NCI-H2107 (cell line): ENCODE measurements at places on chromosomes 2 and 18.

DNA sequence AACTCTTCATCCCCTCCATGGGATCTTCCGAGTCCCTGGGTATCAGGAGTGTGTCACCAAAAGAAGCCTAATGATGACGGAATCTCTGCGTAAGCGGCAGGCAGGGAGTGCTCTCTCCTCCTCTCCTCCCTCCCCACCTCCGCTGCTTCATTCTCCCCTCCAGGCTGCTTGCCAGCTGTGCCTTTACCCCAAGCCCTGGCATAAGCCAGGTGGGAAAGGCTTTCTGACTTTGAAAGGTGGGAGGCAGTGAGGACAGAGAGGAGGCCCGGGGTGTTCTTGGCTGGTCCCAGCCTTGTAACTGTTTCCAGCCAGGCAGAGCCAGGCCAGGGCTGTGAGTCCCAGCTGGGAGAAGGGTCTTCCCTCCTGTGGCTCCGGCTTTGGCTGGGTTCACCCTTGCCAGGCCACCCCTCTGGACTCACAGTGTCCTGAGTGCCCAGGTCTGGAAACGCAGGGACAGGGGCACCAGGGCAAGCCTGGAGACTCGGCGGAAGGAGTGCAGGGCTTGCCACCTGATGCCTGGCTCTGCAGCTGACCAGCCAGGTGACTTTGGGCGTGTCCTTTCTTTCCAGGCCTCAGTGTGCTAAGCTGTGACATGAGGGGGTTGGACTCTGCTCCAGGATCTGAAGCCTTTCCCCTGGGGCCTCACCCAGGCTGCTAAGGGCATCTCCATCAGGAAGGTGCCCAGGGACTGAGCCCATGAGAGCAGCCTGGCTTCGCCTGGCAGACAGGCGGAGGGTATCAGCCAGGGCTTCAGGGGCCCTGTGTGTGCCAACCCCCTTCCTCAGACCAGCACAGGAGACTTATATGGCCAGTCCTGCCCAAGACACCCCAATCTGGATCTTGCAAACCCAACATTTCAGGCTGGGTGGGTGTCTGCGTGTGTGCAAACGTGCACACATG, 32.7 kb upstream of the HPCAL1 start:
- DNase-seq, result no peak

DNA sequence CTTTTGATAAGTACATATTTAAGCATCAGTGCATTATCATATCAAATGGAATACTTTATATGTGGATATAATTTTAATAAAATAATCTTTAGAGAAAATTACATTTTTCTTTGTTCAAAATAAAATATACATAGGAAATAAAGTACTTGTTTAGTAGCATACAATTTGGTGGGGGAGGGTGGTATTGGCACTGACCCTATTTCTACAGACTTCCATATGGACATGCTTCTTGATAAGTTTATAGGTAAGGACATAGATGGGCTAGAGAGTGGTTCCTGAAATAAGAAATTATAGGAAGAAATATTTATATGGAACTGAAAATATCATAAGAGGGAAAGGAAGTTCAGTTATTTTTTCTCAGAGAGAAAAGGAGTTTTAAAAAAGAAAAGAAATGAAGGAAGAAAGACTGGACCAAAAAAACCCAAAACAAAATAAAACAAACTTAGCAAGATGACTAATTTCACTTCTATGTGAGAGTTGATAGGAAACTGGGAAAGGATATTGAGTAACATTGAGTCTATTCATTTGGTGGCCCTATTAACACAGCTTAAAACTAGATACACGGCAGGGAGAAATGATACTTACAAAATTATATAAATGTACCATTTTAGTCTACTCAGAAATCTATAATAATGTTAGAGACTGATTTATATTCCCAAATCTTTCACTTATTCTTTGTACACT, 505.9 kb downstream of the ERBB4 start:
- DNase-seq, result no peak

DNA sequence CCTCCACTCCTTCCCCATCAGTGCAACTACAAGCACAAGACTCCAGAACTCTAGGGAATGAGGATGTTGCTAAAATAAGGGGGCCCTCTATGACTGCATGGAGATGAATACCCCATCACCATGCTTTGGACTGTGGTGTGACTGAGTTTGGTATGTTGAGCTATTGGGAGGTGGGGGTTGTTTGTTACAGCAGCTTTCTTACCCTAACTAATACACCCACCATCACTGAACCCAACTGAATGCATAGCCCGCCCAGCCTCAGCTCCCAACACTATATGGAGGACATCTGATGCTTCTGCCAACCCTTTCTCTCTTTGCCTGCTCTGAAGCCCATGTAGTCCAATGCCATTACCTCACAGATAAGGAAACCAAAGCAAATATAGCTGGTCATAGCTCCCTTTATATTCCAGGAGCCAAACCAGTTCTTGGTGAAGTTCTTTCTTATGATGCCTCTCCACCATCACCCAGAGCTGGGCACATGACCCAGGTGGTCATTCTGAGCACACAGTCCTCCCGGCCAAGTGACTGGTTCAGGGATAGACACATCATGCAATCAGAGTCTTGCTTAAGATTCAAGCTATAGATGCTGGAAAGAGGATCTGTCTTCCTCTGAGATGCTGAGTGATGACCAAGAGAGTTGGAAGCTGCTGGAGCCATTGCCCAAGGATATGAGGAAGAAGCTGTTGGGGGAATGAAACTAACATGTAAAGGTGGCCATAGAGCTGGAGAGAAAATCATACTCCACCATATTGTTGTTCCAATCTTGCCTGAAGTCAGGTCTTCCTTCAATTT, 155.6 kb upstream of the HAAO start:
- no peak for DNase-seq

DNA sequence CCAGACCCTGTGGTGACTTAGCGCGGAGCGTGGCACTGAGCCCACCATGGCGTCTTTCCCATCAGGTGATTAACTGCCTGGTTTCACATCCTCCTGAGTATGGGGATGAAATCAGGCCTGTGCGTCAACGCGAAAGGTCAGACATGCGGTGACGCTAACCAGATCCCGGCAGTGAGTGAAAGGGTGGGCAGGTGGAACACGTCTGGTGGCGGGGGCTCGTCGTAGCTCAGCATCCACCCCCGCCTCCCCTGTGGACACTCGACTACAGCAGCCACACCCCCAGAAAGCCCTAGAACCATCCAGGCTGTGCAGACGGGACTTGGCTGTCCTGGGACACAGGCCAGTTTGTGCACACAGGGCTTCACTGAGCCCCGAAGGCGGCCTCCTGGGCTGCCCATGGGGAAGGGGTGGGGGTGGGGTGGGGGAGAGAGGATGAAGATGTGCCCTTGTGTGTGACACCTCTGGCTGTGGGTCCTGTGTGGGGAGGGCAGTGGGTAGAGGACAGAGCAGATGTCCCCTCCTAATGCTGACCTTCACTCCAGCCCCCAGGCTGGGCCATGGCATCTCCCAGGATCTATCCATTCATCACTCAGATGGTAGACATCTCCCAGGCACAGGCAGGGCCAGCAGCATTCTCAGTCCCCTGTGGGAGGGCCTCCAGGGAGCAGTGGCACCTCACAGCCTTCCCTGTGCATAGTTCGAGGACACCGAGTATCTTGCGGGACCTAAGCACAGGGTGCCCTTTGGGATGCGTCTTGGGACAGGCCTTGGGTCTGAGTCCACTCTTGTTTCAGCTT, 27.5 kb downstream of the RAMP1 start:
- DNase-seq, result no peak

GRCh38 chr2:66346231-66346664, 88.7 kb upstream of the MEIS1 start:
- no peak for DNase-seq

DNA sequence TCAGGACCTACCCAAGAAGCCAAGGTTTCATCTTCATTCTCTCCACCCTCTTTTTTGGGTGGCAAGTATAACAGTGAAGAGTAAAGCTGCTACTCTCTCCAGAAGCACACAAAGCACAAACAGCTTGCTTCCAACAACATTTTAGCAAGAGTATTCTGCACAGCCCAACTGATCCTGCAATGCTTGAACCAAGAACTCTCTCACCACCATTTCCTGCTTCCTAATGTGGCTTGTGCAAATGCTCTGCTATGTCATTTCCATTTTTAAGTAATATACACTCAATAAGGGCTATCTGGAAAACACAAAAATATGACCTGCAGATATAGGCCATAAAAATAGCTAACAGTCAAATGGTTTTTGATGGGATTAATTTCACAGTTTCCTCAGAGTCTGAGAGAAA, 24.1 kb upstream of the IHH start:
- DNase-seq, result no peak

- DNase-seq, result peak; percentile 21
Measured at GRCh38 chr2:149562324-149562723, 25.3 kb downstream of the MMADHC start.

- no peak for DNase-seq
Measured at GRCh38 chr2:8289111-8289510, 392.7 kb upstream of the ID2 start.

DNA sequence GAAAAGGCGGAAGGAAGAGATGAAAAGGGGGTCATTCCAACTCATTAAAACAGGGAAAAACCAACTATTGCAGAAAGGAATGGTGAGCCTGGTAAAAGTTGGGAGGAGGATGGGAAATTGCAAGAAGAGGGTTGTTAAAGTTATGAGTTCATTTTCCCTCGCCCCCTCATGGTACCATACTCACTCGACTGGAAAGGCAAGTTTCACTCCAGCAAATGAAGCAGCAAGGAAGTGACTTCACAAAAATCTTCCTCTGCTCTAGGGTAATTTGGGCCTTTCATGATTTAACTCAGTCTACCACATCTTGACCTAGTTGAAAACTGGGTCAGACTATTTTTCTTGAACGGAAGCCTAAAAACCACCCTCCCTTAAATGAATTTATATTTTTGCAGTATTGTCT, 22.8 kb upstream of the DAW1 start:
- no peak for DNase-seq

- no peak for DNase-seq
Measured at GRCh38 chr2:216508229-216508628, 9.6 kb downstream of the RPL37A start.

GRCh38 chr2:38658613-38659012, 7.3 kb upstream of the GALM start:
- no peak for DNase-seq

GRCh38 chr18:48732767-48733424, 194.1 kb downstream of the CTIF start:
- DNase-seq, result no peak

DNA sequence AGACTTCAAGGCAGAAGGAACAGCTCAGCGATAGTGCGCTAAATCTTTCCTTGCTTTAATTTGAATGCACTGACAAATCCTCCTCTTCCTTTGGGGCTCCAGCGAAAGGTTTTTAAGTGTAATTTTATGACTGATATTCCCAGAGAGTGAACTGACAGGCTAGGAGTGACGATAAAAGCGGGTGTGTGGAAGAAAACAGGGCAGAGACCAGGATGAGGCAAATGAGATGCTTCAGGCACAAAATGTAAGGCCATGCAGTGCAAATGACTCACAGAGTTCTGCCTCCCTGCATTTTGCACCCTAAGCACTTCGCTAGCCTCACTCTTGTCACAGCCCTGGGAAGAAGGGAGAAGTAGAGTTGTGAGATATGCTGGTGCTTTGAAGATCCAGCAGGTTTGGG, 14.7 kb downstream of the KLHL23 start:
- no peak for DNase-seq

DNA sequence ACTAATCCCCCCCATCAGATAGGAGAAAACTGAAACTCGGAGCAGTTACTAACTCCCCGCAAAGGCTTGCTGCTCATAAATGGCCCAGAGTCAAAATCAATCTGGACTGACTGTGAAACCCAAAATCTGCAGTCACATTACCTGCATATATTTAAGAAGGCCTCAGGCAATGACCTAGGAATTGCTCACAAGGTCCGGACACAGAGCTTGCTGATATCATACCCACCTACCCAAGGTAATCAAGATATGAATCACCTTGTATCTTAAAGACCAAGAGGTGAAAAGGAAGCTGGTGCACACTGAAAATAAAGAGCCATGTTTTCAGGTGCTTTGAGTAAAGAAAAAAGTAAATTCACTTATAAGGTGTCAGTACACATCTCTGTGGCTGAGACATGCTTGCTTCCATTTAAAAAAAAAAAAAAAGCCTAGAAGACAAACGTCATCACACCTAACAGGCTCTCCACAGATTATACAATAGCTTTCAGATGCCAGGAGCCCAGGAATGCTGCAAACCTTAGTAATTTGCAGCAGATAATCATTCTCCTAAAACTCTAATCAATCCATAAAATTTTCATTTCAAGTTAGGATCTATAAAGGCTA, 195.4 kb downstream of the ZEB2 start:
- no peak for DNase-seq

GRCh38 chr18:77099485-77100370, 32.9 kb downstream of the MBP start:
- no peak for DNase-seq

GRCh38 chr2:149099298-149099697, 60.8 kb downstream of the LYPD6B start:
- no peak for DNase-seq

- no peak for DNase-seq
Measured at GRCh38 chr18:34841891-34842290, 131.8 kb downstream of the DTNA start.

DNA sequence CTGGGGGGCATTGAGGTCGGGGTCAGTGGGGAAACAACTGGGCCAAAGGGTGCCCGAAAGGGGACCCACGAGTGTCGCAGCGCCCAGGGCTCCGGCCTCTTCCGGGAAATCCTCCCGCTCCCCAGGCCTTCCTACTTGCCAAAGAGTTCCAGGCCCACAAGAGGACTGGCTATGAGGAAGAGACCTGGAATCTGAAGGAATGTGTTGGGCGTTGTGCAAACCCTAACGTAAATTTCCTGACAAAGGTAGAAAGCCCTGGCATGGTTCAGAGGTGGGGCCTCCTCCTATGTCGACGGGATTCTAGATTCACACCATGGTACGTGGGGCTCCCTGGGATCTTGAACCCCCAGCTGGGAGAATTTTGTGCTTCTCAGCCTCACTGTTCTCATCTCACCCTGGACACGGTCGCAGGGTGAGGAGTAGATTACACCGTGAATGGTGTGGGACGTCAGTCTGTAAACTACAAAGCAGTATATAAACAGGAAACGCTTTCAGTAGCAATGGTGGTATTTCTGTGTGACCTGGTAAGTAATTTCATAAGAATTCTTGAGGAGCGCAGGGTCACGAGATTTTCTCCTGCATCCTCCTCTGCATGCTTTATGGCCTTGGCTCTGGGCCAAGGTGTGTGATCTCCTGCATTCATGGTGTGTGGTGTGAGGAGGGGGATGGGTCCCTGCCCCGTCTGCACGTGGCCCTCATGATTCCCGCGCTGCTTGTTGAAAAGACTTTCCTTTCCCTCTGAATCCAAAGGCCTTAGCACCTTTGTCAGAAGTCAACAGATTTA, 868 bp downstream of the HSBP1L1 start:
- DNase-seq, result no peak

DNA sequence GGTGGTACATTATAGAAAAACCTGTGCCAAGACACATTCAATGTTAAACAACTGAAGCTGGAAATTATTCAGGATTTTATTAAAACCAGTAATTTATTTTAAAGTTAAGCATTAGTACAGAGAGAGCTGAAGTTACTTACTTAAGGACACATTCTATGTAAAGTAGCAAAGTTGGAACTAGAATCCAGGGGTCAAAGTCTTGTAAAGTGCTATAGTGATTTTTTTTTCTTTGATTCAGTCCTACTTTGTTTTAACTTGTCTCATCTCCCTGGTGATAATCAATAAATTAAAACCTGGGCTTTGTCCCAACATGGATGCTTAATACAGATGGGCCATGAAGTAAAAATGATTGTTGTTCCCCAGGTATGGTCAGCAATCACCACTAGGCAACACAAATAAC, 1271.8 kb upstream of the CHAC2 start:
- DNase-seq, result no peak

- DNase-seq, result no peak
Measured at GRCh38 chr2:166485558-166486178, 8.4 kb downstream of the SCN7A start.

GRCh38 chr2:183998797-183999190, 599.5 kb upstream of the ZNF804A start:
- no peak for DNase-seq

- DNase-seq, result no peak
Measured at GRCh38 chr2:40090044-40090443, 311.0 kb upstream of the THUMPD2 start.
